Activated CD8-positive, alpha-beta memory T cell treated with anti-CD3 and anti-CD28 coated beads for 4 hours (primary cell): ENCODE measurements at places on chromosomes 11 and 22.

DNA sequence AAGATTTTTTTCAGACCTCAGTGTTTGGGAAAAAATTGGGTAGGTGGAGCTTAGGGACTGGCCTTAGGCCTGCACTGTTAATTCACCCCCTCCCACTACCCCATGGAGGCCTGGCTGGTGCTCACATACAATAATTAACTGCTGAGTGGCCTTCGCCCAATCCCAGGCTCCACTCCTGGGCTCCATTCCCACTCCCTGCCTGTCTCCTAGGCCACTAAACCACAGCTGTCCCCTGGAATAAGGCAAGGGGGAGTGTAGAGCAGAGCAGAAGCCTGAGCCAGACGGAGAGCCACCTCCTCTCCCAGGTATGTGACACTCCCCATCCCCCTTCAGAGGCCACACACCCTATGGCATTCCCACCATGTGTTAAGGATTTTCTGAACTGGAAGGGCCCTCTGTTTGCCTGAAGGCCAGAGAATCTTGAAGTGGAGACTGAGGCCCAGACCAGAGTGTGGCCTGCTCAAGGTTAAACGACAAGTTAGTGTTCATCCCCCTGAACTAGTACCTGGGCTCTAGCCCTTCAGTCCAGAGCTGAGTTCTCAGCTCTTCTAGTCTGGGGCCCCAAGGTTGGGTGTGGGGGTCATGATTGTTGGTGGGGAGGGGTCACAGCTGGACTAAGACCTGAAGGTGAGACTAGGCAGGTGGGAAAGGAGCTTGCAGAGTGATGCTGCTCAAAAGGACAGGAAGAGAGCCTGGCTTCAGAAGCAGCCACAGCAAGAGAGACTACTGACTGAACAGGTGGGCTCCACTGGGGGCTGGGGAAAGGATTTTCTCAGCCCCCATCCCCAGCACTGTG, 2.3 kb upstream of the FOLR1 start:
- no peak for DNase-seq

DNA sequence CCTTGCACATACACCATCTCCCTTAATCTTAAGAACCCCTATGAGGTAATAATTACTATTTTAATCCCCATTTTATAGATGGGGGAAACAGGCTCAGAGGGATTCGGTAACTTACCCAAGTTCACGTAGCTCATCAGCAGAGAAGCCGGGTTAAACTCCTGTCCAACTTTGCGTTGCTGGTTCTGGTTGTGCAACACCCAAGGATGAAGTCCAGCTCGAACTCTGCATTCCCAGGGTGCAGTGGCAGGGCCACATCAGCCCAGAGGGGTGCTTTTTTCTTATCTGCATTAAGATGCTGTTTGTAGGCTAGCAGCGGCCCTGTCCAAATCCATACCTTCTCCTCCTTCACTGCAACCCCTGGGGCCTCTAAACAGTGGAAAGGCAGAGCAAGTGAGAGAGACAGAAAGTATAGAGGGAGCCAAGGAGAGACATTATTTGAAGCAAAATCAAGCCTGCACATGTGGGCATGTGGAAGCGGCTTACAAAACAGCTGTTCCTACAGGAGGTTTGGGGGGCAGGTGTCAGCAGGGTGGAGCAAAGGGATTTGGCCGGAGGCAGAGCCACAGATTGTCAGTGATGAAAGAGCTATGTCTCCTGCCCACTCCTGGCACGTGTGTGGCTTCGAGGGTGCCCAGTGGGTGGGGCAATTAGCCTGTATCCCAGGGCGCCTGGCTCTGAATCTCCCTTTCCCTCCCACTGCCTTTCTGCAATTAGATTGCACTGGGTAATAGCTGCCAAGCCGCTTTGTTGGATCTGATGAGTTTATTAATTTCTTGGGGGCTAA, 129.5 kb upstream of the TBCEL start:
- DNase-seq, result no peak

DNA sequence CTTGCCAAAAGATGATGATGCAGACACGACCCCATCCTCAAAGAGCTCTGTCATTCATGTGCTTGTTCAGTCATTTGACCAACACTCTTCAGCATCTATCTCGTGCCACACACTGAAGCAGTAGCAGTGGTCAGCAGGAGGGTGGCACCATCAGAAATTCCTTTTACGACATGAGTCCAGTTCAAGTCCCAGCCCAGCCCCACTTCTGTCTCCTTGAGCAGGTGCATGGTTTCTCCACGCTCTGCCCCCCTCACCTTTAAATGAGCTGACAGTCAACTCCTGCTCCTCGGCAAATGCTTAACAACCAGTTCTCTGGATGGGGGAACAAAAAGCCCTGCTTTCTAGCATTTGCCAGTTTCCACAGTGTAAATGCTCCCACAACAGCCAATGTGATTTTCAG, 60.9 kb downstream of the SYN3 start:
- no peak for DNase-seq

DNA sequence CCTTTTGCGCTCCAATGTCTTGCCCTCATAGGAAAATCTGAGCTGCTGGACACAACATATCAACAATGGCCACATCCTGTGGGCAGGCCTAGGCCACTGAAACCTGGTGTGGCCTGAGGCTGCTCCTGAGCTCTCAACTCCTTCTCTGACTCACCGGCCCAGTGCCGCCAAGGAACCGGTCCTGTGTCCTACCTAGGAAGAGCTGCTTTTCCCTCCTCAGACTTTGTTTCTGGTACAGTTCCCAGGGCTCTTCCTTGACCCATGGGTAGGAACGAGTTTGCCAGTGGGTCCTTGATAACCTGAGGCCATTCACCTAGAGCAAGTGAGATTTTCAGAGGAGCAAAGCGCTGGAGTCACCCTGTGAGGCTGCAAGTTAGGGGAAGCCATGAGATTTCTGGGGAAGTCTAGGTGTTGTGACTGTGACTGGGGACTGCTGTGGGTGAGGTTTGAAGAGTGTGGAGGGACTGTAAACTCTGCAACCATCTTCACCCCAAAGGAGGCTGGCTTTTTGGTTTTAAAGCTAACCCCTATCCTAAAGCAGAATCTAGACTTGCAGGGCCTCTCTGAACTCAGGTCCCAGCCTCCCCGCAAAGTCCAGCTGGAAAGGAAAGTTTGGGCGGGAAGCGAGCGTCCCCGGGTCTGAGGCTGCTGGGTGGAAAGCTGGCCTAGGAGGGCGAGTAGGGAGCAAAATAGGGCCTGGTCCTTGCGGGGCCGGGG, 12.0 kb upstream of the PAX6 start:
- no peak for DNase-seq

GRCh38 chr11:114172055-114172861, 112.7 kb downstream of the ZBTB16 start:
- no peak for DNase-seq
